ENCODE measurements at places on chromosomes 11 and 22.

- DNase-seq, result peak; percentile 64
These were observed 129.5 kb downstream of the MICAL2 start for GRCh38 chr11:12239804-12240371.

DNA sequence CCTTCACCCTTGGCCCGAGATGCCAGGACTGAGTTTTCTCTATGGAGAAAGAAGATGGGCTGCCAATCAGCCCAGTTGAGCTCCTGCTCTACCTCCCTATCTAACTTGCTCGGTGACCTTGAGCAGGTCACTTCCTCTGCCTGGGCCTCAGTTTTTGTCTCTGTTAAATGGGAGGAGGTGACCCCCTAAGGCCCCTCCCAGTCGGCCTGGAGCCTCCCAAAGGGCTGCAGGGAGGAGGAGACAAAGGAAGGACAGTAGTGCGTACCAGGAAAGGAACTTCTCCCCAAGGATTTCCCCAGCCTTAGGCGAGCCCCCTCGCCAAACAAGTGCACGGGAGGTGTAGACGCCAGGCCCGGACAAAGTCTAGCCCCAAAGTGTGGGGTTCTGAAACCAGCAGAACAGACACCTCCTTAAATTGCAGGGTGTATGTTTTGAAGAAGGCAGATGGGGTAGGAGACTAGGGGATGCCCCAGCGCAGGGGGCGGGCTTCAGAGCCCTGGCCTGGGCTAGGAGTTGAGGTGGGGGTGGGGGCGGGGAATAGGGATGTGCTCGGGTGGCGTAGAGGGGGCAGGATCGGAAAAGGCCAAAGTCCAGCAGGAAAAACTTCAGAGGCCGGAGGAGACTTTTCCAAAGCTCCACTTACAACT is 1.0 kb downstream of the CBX7 start:
- DNase-seq, result no peak

DNA sequence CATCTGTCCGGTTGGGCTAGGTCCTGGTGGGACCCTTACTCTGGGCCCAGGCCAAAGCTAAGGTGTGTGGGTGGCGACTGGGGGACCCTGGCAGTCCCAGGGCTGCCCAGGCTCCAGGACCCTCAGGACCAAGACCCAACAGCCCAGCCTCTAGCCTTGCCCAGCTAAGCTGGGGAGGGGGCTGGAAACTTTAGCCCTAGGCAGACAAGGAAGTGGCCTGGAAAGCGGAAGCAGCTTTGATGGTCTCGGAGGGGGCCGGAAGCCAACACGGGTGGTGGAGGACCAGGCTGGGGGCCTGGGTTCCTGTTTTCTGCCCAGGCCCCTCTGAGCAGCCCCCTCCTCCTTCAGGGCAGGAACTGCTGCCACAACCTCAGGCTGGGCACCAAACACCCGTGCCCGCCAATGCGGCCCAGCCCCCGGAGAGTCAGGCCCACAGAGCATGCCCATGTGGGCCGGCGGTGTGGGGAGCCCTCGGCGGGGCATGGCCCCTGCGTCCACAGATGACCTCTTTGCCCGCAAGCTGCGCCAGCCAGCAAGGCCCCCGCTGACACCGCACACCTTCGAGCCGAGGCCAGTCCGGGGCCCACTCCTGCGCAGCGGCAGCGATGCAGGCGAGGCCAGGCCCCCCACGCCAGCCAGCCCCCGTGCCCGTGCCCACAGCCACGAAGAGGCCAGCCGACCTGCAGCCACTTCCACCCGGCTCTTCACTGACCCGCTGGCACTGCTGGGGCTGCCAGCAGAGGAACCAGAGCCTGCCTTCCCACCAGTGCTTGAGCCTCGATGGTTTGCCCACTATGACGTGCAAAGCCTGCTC is 2.8 kb downstream of the SIPA1 start:
- no peak for DNase-seq

DNA sequence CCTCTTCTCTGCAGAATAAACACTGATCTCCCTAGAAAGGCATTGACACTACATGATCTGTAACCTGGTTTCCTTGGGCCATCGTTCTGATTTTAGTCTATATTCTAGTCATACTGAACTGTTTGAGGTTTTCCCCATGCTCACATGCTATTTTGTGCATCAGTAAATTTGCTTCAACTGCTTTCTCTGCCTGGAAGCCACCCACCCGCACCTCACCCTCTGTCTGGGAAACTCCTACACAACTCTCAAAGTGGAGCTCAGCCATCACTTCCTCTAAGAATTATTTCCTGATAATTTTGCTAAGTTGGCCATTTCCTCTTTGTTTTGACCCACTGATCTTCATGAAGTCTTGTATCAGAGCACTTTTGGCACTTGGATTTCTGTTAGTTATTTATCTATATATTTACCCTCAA is 36.1 kb downstream of the MMP20 start:
- DNase-seq, result no peak

DNA sequence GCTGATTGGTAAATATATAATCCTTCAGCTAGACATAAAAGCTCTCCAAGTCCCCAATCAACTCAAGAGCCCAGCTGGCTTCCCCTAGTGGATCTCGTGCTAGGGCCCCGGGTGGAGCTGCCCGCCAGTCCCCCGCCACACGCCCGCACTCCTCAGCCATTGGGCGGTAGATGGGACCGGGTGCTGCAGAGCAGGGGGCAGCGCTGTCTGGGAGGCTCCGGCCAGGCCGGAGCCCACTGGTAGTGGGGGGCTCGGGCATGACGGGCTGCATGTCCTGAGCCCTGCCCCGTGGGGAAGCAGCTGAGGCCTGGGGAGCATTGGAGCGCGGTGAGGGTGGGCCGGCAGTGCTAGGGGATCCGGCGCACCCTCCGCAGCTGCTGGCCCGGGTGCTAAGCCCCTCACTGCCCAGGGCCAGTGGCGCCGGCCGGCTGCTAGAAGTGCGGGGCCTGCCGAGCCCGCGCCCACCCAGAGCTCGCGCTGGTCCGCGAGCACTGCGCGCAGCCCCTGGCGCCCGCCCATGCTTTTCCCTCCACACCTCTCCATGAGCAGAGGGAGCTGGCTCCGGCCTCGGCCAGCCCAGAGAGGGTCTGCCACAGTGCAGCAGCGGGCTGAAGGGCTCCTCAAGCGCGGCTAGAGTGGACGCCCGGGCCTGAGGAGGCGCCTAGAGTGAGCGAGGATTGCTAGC is 1680.6 kb upstream of the RAG2 start:
- no peak for DNase-seq

DNA sequence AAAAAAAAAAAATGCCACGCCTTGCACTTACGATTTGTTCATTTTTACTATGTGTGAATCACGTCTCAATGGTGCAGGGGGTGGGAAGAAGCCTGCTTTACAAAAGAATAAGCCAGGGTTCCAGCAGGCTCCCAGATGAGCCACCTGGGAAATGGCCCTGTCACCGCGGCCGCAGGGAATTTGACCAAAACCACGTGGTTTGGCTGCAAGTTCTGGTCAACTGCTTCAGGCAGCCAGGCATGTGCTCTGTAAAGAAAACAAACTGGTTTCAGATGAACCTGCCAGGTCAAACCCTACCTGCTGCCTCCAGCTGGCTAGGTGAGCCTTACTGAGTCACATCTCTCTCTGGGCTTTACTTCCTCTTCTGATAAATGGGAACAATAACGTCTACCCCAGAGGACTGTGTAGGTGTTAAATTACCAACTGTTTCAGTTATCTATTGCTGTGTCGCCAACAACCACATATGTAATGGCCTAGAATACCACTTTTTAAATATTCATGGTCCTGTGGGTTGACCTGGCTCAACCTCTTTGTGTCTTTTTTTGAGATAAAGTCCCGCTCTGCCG is 30.5 kb upstream of the GCAT start:
- peak; percentile 36 for DNase-seq

DNA sequence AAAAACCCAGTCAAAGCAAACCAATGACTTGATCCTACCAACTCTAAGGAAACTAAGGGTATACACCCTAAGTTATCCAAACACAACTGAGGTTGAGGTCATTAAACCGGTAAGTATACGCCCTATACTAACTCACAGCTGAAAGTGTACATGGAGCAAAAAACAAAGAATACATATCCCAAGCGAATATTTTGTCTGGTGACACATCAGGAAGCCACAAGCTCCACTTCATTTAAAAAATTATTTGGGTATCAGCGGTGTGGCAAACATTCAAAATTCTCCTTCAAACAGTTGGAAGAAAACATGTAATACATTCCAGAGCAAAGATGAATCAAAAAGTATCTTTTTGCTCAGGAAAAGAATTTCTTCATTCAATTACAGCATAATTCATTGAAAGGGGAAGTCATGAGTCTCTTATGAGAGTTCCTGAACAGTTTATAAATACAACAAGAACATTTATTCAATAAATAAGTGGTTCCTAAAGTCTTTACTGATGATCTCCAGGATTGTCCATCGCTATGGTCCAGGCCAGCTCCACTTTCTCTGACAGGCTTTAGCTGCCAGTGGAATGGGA is 4.5 kb upstream of the JAML start:
- no peak for DNase-seq

Data from NCI-H2029 treated with DMSO at 0.1 percent for 48 hours (cell line).